ENCODE measurements at places on chromosomes 2 and 18.

- no peak for DNase-seq
These were observed 17.7 kb upstream of the GALM start for GRCh38 chr2:38648107-38648761.

DNA sequence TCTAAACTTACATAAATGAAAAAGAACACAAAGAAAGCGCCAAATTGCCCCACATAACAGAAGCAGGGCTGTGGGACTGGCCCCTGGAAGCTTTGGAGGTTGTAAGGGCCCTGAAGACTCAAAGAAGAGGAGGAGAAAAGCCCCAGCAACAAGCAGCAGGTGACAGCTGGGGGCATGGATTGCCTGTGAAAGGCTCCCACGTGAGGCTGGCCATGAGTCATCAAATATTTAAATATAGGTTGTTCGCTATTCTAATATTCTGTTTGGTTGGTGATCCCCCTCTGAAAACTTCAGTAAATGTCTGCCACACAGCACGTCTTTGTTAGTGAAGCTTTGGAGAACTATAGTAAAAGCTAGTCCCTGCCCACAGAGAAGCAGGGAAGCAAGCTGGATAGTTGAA is 132.4 kb downstream of the MREG start:
- DNase-seq, result no peak

DNA sequence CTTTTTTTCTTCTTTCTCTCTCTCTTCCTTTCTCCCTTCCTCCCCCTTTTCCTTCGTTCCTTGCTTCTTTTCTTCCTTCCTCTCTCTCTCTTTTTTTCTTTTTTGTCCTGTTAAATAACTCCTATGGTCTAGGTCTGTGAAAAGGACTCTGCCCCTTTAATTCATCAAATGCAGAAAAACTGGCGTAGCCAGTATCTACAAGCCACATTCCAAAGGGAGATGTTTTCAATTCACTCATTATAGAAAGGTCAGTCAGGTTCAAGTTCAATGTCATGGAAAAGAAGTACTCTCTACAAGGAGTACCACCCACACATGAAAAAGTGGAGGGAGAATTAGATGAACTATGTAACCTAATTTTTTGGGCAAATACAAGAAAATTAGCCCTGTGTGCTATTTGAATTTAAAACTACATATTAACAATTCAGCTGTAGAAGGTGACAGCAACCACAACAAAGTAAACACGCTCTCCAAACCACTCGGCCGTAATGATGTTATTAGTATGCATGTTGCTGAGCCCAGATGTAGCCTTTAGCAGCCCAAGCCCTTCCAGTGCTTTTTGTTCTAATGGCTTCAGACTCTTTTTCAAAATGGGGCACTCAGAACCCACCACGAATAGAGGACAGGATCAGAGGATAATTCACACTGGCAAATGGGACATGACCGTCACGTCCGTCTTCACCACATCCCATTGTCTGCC is 735.4 kb upstream of the FANCL start:
- DNase-seq, result no peak

- DNase-seq, result no peak
These were observed 11.7 kb downstream of the WDPCP start for GRCh38 chr2:63576546-63576945.

DNA sequence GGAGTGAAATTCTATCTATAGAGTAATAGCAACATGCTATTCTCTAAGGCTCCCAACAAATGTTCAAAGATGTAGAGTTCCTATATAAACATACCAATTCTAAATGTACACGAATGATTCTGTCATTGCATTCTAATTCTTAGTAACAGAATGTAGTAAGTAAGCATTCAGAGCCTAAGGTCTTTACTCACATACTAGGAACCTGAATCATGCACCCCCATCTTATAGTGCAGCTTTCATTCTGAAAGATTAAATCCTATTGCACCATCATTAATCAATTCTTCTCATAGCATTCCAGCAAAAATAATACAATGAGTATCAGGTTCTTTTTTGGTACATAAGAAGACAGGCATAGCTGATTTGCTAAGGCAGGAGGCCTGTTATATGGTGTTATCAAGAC is 230.0 kb downstream of the NCKAP5 start:
- DNase-seq, result no peak

- no peak for DNase-seq
These were observed 75.4 kb upstream of the GRB14 start for GRCh38 chr2:164696634-164697033.

GRCh38 chr2:12714391-12715221 is 2.1 kb upstream of the TRIB2 start:
- DNase-seq, result no peak

DNA sequence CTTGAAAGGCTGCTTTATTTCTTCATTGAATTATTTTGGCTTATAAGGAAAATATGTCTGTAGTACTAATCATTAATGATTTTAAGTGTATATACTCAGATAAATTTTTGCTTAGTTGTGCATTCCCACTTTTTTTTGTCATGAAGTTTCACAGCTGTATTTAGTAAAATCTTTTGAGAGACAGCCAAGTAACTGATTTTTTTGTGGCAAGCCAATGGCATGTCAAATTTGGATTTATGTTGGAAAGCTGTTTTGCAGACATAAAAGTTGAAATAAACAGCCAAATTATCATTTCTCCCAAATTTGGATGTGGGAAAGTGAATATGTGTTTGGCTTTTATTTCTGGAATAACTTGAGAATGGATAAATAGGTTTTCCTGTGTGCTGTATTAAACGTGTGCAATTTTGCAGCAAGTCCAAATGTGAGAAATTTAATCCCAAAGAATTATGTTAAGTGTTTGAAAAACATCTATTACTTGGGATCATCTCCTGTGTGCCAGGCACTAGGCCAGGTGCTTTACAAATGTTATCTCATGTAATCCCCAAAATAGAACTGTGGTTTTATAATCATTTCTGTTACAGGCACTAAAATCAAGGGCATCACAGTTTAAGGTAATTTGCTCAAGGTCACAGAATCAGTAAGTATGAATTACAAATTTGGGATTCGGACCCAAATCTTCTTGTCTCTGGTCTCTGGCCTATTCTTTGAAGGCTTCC is 160.4 kb downstream of the PTPRM start:
- DNase-seq, result no peak

DNA sequence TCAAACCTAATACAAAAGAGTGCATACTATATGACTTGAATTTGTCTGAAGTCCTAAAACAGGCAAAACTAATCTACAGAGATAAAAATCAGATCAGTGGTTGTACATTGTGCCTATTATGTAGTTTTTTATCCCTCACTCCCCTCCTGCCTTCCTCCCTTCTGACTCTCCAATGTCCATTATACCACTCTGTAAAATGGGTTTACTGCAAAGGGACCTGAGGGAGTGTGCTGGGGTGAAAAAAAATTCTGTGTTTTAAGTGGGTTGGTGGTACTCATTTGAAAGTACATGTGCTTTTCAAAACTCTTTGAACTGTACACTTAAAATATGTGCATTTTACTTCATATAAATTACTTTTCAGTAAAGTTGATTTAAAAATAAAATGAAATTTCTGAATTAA is 89.0 kb upstream of the UBE2E3 start:
- no peak for DNase-seq

- DNase-seq, result no peak
These were observed 186.2 kb downstream of the DYM start for GRCh38 chr18:49274188-49274714.

DNA sequence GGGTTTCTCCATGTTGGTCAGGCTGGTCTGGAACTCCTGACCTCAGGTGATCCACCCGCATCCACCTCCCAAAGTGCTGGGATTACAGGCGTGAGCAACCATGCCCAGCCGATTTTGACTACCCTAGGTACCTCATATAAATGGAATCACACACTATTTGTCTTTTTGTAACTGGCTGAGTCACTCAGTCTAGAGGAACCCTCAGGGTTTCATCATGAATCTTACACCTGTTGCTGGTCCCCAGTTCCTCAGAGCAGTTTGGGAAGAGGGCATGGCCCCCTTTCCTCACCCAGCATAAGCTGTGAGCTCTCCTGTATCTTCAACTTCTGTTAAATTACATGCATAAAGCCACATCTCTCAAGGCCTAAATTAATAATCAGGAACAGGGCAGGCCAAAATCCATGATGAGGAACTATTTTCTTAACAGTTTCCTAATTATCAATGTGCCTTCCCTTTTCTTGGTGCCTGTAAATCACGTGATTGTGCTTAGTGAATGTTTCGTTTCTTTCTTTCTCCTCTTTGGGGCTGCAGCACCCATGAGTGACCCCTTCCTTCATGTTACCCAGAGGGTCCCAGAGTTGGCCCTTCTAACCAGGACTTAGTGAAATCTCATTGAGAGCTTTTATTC is 20.9 kb downstream of the DYSF start:
- DNase-seq, result no peak

GRCh38 chr18:36191286-36191685 is 4.0 kb downstream of the MOCOS start:
- DNase-seq, result no peak

GRCh38 chr2:198517976-198518375 is 713.6 kb downstream of the PLCL1 start:
- no peak for DNase-seq

GRCh38 chr2:226064932-226065570 is 665.5 kb downstream of the NYAP2 start:
- no peak for DNase-seq

GRCh38 chr18:75204732-75205513 is 4.0 kb downstream of the PTGR3 start:
- no peak for DNase-seq

DNA sequence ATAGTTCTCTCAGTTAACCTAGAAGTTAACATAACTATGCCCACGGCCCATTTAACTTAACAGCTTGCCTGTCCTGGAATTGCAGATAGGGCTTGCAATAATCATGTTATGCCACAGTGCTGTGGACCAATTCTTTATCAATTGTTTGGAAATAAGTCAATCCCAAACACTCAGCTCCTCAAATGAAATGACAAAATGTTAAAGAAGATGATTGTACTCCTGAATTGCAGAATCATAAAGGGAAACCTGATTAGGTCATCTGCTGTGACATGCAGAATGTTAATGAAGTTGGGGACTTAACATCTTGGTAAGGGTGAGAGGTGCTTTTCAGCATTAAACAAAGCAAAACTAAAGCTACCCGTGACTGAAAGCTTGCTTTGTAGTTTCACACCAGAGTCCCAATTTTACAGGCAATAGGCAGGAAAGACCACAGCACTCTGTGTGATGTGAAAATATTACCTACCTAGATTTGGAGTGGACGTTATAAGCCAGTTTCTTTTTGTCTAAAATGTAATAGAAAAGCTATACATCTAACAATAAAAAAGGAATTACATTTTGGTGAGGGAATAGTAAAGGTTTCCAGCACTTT is 364.0 kb downstream of the GPD2 start:
- DNase-seq, result no peak

DNA sequence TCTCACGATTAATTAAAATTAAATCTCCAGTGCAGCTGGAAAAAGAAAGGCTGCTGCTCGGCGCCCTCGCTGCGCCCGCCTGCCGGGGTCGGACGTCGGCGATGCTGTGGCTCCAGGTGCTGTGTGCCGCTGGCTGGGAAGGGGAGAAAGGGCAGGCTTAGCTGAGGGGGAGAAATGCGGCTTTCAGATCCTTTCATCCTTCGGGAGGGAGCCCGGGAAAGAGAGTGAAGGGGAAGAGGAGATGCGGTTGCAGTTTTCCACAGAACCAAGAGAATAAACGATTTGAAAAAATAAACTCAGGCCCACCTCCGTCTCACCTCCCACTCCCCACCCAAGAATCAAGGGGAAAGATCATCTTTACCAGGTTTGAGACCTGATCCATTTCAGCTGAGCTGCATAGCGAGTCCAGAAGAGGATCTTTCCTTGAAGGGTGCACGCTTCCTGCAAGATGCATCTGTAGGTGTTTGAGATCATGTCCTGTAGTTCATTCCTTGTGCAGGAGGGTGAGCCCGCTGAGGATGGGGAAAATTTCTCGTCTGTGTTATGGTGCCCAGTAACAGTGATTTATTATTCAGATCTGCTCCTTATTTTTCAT is 495 bp downstream of the TMEM169 start:
- DNase-seq, result peak; percentile 25

DNA sequence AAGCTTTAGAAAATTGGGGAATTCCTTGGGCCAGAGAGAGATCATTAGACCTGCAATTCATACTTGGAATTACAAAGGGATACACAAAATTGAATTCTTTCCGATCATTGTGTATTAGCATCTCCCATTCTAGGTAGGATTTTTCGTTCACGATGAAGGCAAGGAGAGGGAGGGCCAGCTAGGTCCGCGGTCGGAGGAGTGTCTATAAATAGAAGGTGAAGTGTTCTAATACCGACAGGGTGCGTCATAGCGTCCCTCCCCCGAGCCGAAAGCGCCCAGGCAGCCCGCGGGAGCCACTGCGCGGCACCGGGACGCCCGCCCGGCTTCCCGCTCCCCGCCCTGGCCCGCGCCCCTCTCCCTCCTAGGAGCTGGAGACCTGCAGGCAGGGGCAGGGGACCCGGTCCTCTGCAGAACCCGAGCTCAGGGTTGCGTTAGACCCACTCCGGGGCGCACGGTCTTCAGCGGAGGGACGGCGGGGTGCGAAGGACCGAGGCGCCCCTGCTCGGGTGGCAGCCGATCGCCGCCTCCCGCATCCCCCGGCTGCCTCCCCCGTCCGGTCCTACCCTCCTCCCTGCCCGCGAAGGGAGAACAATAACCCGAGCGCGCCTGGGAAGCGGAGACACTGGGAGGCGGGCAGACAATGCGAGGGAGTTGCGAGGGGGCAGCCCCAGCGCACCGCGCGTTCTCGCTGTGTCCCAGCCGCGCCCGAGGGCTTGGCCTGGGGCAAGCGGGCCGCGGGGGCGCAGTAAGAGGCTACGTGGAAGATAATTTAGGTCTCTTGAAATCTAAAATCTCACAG is 114.2 kb upstream of the SERTAD2 start:
- DNase-seq, result peak; percentile 74

- DNase-seq, result no peak
These were observed 4.5 kb upstream of the GKN1 start for GRCh38 chr2:68969736-68970490.

DNA sequence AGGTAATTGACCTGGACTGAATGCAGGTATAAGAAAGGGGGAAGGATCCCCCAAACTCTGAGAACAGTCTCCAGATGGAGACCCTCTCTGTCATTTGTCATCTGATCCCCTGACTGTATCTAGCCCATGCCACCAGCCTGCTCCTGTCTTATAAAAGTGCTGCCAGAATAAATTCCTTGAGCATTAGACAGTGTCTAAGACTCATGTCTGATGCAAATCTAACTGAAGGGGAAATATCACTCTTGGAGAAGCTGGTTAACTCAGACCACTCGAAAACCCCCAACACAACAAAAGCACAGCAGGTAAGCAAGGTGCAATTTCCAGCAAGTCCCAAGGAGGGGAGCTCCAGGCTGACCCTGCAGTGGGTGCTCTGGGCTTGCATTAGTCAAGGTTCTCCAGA is 40.9 kb upstream of the KDM3A start:
- no peak for DNase-seq

DNA sequence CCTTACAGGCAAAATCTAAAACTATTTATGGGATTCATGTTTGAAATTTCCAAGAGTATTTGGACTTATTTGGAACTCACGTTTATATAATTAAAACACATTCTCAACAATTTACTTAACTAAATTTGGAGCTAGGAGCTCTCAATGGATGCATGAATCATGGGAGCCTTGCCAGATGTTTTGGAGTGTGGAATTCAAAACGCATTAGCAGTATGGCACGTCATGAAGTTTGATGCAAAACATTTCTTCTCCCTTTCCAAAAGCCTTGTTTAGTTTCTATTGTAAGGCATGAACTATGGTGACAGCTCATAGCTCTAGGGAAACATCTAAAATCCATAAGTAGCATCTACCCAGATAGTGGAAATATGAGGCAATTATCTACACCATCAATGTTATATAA is 701.6 kb downstream of the SATB2 start:
- DNase-seq, result no peak

GRCh38 chr18:42100911-42101310 is 145.9 kb downstream of the PIK3C3 start:
- no peak for DNase-seq

- DNase-seq, result no peak
These were observed 17.3 kb upstream of the NEUROD1 start for GRCh38 chr2:181697571-181697970.

All from NCI-H1105 (cell line).